ENCODE measurements at places on chromosomes 5 and 9.

GRCh38 chr5:142971303-142972013, 201.3 kb downstream of the ARHGAP26 start:
- no peak for DNase-seq

DNA sequence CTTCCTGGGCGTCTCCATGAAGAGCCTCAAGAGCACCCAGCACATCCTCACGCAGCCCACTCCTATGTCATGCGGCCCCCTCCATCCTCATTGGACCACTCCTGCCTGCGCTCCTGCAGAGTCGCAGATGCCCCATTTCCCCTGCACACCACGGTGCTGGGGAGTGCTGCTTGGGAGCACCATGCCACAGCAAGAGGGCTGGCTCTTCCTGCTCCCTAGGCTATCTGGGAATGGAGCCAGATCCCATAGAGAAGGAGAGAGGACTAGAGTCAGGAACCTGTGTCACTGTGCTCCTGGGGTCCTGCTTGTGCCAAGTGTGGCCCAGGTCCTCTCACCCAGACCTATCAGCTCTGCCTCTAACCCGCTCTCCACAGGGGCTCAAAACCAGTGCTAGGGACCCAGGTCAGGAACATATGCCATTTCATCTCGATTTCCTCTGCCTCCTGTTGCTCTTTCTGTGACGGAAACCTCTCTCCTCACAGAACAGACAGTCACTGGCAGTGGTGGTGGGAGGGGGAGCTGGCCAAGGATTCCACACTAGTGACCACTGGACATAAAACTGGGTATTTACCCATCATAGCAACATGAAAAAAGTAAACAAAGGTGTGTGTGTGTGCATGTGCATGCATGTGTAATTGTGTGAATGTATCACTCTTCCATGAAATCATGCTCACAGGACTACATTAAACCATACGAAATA, 178.4 kb downstream of the TTLL11 start:
- no peak for DNase-seq

- DNase-seq: no peak
These were observed 3.1 kb upstream of the IFNK start for GRCh38 chr9:27520986-27521385.

- DNase-seq: no peak
These were observed 6.9 kb downstream of the FAM174A start for GRCh38 chr5:100542086-100542485.

DNA sequence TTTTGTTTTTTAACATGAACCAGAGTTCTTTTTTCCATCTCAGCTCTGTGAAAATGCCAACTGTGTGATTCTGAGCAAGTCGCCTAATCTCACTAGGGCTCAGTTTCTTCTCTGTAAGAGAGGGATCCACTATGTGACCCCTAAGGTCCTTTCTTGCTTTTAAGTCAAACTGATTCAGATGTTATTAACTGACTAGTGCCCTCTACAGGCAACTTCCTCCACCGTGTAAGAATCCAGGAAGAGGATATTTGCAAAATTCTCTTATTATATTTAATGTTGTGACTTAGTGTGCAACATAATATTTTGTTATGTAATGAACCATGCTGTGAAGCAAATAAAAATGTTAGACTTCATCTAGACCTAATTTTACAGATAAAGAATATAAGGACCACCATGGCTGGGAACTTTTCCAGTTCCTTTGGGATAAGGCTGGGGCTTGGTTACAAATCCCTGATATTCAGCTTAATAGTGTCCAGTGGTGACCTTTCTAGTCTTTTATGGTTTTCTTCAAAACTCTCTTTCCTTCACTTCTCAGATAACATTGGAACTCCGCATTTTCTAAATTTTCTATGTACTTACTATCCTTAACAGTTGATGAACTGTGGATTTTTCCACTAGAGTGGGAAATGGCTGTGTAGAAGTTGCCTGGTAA, 244.7 kb downstream of the PIK3R1 start:
- no peak for DNase-seq
